ENCODE measurements at places on chromosomes 7 and 10. TPM values are rescaled to one million over a fixed set of nuclear protein-coding genes. Genes with fewer than 3 reads are reported as not detected.
A peak's percentile ranks its signal among the peaks of the same experiment; 100 is the strongest.

The STEAP1 gene
- total RNA-seq: 2.1 TPM

The NPFFR1 gene
- total RNA-seq: 0.02 TPM

GRCh38 chr7:103150192-103150591, 1.3 kb upstream of the NAPEPLD start:
- H3K27ac ChIP-seq: peak overlapping the region; percentile 89
- no peaks in the 10 kb centered on the region for H3K27me3 ChIP-seq
- peaks cover 2% of the 10 kb centered on the region for H3K36me3 ChIP-seq
- H3K4me3 ChIP-seq: peak overlapping the region; percentile 98
- DNase-seq: no peak

DNA sequence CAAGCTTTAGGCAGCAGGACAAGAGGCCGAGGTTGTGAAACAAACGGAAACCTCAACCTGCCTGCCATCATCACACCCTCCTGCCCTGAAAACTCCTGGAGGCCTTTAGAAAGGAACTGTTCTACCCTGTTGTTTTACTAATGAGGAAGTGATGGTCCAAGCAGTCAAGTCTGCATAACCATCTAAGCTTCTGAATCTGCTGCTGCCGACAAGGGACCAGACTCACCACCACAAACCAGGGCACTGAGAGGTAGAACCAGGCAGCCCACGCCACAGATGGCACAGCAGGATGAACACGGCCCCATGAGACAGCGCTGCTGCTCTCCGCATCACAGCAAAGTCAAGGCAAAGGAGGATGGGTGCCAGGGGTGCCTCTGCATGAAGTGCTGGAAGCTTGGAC, 209.4 kb downstream of the CELF2 start:
- H3K4me1 ChIP-seq: peaks cover 96% of the 10 kb centered on the region
- H3K36me3 ChIP-seq: peaks cover 24% of the 10 kb centered on the region
- DNase-seq: no peak
- H3K27ac ChIP-seq: peak overlapping the region; percentile 97

GRCh38 chr10:104057717-104058116, 28.0 kb downstream of the COL17A1 start:
- no peaks in the 10 kb centered on the region for H3K36me3 ChIP-seq
- no peaks in the 10 kb centered on the region for H3K4me1 ChIP-seq
- no peak overlapping the region for H3K27ac ChIP-seq
- no peaks in the 10 kb centered on the region for H3K27me3 ChIP-seq
- H3K4me3 ChIP-seq: no peak overlapping the region

DNA sequence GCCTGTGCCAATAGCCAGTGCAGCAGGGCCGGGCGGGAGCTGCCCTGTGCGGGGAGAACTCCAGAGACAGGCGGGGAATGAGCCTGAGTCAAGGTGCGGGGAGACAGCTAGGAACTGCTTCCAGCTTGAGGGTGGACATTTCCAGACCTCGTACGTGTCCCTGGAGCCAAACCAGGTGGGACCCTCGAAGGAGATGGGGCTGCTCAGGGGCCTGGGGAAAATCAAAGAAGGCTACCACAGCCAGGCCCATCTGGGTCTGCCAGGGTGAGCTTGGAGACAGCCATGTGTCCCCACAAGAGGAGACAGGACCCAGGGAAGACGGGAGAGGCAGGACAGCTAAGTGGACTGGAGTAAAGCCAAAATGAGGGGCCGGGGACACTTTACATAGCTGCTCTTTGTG, 504.9 kb upstream of the MGMT start:
- no peaks in the 10 kb centered on the region for H3K36me3 ChIP-seq
- no peaks in the 10 kb centered on the region for H3K27me3 ChIP-seq
- H3K4me1 ChIP-seq: no peaks in the 10 kb centered on the region
- H3K27ac ChIP-seq: no peak overlapping the region

DNA sequence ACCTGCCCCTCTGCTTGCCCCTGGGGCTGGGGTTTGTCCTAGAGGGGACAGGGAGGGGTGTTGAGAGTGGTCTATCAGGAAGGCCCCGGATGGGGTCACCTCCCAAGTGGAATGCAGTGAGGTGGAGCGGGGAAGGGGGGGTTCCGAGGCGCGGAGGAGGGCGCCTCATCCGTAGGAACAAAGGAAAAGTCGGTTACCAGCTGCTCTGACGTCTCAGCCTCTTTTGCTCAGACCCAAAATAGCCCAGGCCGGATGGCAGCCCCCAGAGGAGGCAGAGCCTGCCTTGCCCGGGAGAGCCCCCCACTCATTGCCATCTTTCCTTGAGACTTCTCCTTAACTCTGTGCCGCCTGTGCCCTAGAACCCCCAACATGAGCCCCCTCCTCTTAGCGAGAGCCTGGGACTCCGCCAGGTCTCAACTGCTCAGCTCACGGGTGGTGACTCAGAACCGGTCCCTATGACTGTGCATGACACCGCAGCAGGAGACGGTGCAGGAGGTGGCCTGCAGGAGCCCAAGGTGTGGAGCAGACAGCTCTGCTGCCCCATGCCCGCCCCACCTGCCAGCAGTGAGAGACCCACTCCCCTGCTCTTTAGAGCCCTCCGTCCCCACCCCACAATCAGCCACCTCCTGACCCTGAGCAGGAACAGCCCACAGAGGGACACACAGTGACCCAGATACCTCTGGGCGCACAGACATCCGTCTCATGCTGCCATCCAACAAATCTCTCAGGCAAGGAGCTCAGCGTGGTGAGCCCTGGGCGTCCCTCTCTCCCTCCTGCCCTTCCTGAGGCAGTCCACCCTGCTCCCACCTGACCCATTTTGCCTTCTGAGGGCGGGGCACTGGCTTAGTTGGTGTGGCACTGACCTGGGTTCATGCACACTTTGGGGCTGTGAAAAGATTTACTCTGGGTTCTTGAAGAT, 13.1 kb downstream of the STX1A start:
- peaks cover 8% of the 10 kb centered on the region for H3K4me1 ChIP-seq
- no peak overlapping the region for H3K27ac ChIP-seq
- no peaks in the 10 kb centered on the region for H3K36me3 ChIP-seq
- peak; percentile 69 for DNase-seq

Measured in activated T-cell treated with anti-CD3 and anti-CD28 coated beads, Interleukin-2, amount 50 U/mL, for 72 hours (primary cell).